ENCODE measurements at places on chromosomes 6 and 20.

DNA sequence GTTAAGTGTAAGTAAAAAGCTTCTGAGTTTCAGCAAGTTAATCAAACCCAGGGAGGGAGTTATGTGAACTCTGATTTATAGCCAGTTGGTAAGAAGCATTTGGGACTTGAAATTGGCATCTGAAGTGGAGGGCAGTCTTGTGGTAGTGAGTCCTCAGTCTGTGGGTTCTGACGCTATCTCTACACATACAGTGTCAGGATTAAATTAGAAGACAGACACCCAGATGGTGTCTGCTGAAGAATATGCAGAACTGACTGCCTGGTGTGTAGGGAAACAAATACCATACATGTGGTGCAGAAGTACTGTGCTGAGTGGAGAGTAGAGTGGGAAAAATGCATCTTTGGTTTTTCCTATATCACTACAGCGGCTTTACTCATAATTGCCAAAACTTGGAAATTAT lies 43.5 kb upstream of the PLN start:
- no peak for DNase-seq

- no peak for DNase-seq
These were observed 51.6 kb upstream of the BMP6 start for GRCh38 chr6:7674291-7674690.

DNA sequence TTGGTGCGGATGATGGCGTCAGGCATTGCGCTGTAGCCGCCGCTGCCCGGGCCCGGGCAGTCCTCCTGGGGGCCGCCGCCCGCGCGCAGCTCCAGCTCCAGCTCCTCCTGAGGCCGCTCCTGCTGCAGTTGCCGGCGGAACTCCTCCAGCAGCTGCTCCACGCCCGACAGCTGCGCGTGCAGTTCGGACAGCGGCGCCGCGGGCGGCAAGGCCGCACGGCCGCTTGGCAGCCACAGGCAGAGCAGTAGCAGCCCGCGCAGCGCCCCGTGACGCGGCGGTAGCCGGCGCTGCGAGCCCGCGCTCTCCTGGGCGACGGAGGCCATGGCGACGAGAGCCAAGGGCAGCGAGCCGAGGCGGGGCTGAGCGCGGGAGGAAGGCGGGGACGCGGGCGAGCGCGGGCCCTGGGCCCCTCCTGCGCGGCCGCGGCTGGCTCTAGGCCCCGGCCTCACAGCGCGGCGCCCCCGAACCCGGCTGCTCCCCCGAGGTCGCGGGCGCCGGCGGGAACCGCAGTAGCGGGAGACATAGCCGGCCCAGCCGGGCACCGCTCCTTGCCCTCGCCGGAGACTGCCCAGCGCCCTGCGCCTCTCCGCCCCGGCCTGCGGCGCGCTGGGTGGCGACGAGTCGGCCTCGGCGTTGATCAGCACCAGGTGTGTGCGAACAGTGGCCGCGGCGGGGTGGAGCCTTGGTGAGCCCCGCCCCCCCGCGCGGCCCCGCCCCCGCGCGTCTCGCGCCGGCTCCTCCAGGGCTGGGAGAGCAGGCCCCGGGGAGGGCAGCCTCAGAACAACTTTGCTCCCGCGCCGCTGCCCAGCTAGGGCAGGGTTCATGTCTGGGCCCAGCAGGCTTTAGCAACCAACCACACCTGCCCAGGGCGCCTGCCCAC lies at the start of gene LRP11:
Gene LRP11 (minus strand): TSS at position 662 of the 880 bp plus-strand sequence. CDS start 339 bp downstream, at position 323.
- no peak for DNase-seq

GRCh38 chr6:7283676-7284075 lies 29.3 kb downstream of the SSR1 start:
- DNase-seq: no peak

- DNase-seq: no peak
These were observed 25.6 kb upstream of the NTSR1 start for GRCh38 chr20:62682912-62683517.

DNA sequence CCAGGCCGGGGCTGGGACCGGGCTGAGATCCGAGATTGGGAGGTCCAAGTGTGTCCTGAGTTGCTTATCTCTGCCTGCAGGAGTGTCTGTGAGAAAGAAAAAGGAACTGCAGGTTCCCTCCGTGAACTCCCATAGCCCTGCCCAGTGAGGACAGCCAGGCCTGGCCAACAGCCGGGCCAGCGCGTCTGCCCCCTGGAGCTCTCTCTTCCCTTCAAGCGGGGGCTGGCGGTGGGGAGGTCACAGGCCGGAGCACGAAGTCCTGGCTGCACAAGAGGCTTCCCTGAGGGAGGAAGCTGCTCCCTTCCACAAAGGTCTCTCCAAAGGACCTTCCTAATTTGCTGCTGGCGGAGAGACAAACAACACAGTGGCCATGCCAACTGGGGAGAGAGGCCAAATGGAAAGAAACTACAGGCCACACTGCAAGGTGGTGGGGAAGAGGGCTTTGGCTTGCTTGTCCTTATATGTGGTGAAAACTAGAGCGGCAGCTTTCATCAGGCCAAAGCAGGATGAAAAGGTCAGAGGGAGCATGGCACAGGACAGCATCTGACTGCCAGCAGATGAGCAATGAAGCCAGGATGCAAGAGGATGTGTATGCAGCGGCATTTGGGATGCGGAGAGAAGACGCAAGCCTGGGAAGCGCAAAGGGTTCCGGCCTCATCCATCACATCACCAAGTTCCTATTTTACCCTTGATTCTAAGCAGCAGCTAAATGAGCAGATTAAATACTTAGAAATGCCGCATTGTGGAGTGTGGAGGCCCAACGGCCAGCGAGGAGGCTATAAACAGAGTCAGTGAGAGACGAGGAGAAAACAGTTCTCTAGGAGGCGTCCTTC lies 260.0 kb downstream of the ERMARD start:
- DNase-seq: no peak

DNA sequence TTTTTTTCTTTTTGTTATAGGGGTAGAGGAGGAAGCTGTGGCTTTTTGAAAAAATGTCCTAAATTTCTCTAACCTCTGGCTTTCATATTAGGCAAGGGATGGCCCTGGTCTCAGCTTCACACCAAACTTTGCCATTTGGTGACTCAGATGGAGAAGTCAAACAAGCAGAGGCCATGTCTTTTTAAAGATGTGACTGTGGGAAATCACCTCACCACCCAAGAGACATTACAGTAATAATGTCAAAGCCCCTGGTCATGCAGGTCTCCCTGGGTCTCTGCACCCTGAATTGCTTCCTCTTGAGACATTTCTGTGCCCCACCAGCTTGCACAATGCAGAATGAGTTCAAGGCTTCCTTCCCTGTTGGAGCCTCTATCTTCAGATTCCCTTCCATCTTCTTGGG lies 39.5 kb upstream of the ADGRF5 start:
- no peak for DNase-seq

- DNase-seq: no peak
These were observed 1.4 kb downstream of the PREP start for GRCh38 chr6:105401247-105402089.

- no peak for DNase-seq
These were observed at the start of gene NHSL1 for GRCh38 chr6:138499303-138500018. Gene NHSL1 (minus strand): TSS chr6:138499494. CDS start chr6:138499290, 204 bp downstream.

DNA sequence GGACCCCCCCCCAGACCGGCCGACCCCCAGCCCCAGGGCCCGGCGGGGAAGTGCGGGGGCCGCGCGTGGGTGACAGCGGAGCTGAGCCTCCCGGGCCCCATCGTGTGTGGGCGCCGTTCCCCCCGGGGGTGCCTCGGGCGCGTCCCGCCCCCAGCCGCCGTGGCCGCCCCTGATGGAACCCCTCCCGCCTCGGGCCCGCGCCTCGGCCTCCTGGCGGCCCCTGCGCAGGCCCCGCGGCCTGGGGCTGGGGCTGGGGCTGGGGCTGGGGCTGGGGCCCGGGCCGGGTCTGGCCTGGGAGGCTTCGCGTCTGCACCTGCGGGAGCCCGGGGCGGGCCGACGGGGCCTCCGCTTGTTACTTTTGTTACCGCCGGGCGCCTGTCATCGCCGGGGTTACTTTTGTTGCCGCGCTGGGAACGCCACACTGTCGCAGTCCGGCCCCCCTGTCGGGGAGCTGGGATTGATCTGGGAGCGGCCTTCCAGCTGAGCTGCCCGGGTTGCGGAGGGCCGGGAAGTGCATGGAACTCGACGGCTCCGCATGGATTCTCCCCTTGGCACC lies 598 bp downstream of the OGFR start:
- no peak for DNase-seq

DNA sequence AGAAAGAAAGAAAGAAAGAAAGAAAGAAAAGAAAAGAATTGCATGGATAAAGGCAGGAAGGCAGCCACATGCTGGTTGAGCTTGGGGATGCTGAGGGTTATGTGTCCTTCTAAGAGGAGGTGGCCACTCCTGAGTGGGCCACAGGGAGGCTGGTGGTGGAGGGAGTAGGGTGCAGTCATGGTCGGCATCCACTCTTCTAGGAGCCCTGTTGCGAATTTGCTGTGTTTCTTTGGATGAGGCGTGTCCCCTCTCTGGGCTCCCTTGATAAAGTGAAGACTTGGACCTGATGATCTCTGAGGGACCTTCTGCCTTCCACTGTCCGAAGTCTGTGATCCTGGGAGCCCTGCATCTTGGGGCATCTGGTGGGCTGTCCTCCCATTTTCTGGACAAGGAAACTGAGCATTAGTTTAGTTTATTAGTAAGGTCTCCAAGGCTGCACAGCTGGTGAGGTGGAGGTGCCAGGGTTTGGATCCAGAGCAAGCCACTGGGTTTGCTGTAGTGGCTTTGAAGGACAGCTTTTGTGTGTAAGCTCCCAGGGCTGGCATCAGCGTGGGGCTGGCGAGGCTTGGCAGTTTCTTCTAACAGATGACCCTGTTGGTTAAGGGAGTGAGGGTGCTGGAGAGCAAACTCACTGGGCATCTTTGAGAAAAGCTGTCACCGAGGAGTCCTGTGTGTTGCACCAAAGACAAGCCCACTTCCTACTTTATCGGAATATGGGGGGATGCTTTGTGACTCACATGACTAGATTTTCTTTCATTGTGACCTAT lies 4.3 kb downstream of the DLGAP4 start:
- no peak for DNase-seq

GRCh38 chr6:45353654-45354053 lies 24.1 kb downstream of the SUPT3H start:
- DNase-seq: no peak

DNA sequence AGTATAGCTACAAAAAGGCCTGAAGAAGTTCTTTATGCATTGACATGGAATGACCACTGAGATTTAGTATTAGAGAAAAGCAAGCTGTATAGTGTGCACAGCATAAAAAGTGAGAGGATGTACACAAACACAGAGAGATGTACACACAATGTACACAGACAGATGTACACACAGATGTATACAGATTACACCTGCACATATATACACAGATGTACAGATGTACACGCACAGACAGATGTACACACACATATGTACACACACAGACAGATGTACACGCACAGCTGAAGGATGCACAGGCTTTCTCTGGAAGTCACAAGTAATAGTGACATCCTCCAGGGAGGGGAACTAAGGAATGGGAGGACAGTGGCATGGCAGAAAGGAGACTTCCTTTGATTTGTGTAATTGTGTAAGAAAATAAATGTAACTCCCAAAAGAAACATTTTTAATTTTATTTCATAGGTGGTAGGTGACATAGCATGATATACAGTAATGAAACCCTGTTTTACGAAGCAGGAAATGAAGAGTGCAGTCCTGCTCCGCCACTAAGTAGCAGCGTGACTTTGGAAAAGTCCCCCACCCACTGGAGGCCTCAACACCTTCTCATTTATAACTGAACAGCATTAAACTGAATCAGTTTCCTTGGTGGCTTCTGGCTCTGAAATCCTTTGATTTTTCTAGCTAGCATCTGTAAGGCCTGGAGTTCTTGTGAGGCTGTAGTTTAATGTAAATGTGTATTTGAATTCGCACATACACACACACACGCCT lies 14.1 kb downstream of the NFATC2 start:
- no peak for DNase-seq

DNA sequence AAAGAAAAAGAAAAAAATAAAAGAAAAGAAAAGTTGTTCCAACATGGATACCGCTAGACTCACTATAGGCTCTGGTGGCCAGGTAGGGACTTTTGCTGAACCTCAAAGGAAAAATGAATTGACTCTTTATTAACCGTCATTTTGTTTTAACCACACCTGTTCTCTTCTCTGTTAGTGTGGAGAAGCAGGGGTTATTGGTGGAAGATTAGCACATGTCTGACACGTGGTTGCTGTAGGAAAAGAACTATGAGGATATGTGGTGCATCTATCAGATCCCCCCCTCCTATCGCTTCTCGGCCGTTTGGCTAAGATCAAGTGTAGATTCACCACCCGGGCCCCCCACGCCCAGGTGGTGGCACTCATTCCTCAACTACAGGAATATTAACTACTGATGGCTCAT lies 212.4 kb upstream of the ZNF184 start:
- DNase-seq: no peak

- DNase-seq: no peak
These were observed 59.7 kb downstream of the ALDH5A1 start for GRCh38 chr6:24554474-24554873.

DNA sequence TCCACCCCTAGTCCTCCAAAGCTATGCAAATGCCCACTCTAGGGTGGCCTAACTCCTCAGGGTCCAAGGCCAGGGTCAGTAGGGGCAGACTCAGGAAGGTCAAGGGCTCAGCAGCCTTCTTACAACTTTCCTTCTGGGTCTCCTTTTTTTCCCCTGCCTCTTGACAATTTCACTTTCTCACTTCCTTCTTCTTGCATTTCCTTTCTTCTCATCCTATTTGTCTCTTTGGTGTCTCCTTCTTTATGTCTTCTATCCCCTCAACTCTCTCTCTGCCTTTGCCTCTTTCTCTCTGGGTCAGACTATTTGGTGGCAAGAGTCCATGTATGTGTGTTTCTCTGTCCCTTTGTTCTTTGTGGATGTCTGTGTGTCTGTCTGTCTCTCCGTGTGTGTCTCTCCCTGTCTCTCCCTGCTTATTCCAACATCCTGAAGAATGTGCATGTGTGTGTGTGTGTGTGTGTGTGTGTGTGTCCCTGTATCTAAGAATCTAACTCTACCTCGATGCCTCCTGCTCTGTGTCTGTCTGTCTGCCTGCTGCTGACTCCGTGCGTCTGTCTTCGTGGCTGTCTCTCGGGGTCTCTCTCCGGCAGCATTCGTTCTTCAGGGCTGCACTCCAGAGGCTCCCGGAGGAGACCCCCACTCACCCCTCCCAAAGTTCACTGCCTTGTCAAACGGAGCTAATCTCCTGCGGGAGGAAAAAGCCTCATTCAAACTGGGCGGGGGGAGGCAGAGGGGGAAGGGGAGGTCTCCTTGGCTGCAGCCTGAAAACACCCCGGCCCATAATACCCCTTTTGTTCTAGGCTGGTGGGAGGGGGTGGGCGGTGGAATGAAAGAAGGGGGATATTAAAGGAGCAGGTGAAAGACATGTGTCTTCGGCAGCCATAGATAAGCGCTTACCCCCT lies 51.7 kb upstream of the FOXP4 start:
- DNase-seq: no peak

GRCh38 chr6:35469751-35470662 lies 1.8 kb downstream of the RPL10A start:
- no peak for DNase-seq

- DNase-seq: no peak
These were observed 845.4 kb downstream of the HACE1 start for GRCh38 chr6:104014163-104014959.

All from AG04450 (cell line).